ENCODE measurements at places on chromosomes 2 and 18. TPM values are rescaled to one million over a fixed set of nuclear protein-coding genes. Genes with fewer than 3 reads are reported as not detected.

PROM2 gene
- total RNA-seq: 0.05 TPM

SERPINB5 gene
- 0.51 TPM for total RNA-seq

RAB6C gene
- not detected for total RNA-seq

ACOXL gene
- total RNA-seq: not detected

ALK gene
- total RNA-seq: not detected

CRYGC gene
- not detected for total RNA-seq

TMEM178A gene
- not detected for total RNA-seq

DSG4 gene
- not detected for total RNA-seq

FTCDNL1 gene
- total RNA-seq: 0.23 TPM

RPRM gene
- total RNA-seq: not detected

CRYGD gene
- not detected for total RNA-seq

MARCHF4 gene
- total RNA-seq: 1.5 TPM

TRABD2A gene
- 1.4 TPM for total RNA-seq

IDH1 gene
- 137 TPM for total RNA-seq

ANKRD36C gene
- 56.8 TPM for total RNA-seq

UGT1A5 gene
- total RNA-seq: not detected
